Fibroblast of gingiva (primary cell): ENCODE measurements at places on chromosomes 5 and 9.

GRCh38 chr9:89654025-89654662 lies 49.3 kb downstream of the GADD45G start:
- no peak for DNase-seq

DNA sequence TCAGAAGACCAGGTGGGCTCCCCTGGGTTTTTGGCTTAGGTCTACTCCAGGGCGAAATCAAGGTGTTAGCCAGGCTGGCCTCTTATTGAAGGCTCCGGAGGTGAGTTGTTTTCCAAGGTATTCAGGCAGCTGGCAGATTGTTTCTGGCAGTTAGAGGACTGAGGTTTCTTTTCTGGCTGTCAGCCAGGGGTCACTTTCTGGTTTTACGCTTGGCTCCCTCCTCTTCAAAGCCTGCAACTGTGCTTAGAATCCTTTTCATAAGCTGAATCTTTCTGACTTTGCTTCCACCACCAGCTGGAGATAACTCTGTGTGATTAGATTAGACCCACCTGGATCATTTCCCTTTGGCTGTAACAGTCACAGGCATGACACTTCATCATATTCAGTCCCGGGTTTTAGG lies 24.6 kb downstream of the RFK start:
- no peak for DNase-seq

GRCh38 chr9:128159522-128159783 lies 612 bp upstream of the BBLN start:
- DNase-seq, result no peak

GRCh38 chr9:122131401-122132001 lies 28.1 kb downstream of the NDUFA8 start:
- no peak for DNase-seq
